ENCODE measurements at places on chromosomes 7 and 10.

DNA sequence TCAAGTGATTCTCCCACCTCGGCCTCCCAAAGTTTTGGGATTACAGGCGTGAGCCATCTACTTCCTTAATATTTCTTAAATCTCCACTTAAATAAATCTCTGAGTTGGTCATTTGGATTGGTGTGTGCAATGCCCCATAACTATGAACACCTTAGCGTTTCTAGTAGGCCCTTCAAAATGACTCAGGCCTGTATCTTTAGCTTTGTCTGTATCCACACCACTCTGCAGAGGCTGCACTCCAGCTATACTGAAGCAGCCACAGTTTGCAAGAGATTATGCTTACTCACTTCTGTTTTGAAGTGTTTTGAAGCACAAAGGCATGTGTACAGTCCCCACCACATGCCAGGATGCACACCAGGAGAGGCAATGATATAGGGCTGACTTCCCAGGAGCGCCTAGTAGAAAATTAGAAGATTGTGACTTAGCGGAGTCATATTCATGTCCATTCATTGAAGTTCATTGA, 2.4 kb upstream of the ST7 start:
- no peak for DNase-seq

GRCh38 chr10:3350617-3351258, 178.2 kb upstream of the PITRM1 start:
- no peak for DNase-seq

DNA sequence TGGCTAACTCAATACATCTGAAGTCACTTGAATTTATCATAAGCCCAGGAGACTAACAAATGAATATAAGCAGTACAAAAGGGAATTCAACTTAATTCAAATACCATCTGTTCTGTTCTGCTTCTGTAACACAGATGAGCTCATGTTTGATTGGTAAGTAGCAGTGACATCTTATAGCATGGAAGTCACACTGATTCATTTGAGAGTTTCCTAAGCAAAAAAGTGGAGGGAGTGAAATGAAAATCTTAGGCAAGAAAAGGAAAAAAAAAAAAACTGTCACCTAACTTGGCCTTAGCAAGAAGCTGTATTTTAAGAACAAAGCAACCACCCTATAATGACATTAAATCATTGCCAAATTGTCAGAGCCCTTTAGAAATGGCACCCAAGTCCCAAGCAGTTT, 49.5 kb downstream of the SMURF1 start:
- no peak for DNase-seq

- no peak for DNase-seq
Observed at GRCh38 chr10:109889867-109890266, 33.4 kb downstream of the XPNPEP1 start.

DNA sequence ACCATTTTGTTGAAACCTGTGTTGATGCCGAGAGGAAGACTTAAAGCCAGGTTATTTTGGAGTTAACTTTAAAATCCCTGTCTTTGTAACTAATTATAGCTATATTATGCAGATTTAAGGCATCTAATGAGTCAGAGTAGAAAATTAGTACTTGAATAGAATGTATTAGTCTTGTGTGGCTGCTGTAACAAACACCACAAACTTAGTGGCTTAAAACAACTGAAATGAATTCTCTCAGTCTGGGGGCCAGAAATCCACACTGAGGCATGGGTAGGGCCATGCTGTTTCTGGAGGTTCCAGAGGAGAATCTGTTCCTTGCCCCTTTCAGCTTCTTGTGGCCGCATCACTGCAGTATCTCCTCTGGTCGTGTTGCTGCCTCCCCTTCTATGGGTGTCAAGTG, 8.5 kb upstream of the KLF6 start:
- no peak for DNase-seq

DNA sequence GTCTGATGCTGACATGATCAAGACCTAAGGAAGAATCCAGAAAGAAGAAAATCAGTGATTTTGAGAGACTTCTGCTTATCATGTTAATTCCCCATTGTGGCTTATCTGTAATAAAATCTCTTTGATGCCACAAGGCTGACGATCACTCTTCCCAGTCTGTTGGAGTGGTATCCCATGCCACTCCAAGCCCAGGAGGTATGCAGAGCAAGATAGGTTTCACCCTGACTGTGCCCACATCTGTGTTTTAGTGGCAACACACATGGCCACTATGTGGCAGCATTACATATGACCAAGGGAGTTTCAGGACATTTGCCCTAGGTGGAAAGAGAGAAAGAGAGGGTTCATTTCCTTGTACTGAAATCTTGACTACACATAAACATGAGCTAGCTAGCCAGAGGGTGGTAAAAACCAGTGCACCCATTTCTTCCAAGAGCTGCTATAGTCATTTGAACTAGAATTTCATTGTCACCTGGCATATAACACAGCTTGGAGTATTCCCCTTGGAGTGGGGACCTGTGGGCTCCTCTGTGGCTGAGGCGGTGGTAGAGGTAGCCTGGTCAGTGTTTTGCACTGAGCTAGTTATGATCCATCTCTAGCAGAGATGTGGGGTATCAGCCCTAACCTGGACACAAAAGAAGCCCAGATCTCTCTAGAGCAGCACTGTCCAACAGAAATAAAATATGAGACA, 20.8 kb downstream of the LAMB4 start:
- DNase-seq = no peak

DNA sequence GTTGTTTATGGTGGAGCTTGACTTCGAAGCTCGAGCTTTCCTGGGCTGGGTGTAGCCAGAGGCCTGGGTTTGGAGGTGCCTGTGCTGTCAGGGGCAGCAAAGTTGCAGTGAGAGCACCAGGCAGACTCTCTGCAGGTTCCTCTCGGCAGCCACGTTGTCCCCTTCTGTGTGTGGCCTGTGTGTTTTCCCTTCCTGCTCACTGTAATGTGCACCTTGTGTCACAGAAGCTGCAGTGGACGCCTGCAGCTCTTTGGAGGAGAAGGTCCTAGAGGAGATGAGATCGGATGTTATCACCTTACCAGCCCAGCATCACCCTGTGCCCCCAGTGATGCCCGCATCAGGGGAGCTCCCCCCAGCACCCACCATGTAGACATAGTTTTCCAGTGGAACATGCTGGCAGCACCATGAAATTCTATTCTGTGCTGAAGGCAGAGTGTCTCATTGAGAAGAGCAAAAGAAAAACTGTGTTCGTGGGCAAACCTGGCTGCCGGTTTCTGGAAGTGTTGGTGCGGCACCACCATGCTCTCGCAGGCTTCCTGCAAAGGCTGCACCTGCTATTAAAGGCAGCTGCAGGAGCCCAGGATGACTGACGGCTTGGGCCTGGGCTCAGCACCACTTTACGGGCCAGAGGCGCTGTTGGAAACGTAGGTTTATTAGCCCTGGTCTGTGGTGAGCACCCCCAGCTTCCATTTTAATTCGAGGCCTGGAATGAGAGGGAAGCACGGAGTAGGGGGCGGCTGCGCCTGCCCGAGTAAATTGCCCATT, 609.8 kb upstream of the FOXK1 start:
- DNase-seq = no peak

GRCh38 chr10:125160856-125161706, 718 bp upstream of the CTBP2 start:
- no peak for DNase-seq

- DNase-seq = no peak
Observed at GRCh38 chr7:1193593-1194424, 33.8 kb upstream of the ZFAND2A start.

DNA sequence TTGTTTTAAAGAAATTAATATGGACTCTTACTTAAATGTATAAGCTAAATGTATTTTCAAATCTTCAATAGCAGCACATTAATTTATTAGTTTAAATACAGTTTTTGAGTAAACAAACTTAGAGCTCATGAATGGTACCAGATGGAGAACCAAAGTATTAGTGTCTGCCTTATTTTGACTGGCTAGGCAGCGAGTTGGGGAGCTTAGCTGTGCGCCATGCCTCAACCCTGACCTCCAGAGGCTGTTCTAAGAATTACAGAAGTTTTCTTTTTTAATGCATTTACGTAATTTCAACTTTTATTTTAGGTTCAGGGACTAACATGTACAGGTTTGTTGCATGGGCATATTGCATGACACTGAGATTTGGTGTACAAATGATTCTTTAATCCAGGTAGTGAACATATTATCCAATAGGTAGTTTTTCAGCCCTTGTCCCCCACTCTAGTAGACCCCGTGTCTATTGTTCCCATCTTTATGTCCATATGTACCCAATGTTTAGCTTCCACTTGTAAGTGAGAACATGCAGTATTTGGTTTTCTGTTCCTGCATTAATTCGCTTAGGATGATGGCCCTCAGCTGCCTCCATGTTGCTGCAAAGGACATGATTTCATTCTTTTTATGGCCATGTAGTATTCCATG, 166.8 kb downstream of the IQUB start:
- no peak for DNase-seq

DNA sequence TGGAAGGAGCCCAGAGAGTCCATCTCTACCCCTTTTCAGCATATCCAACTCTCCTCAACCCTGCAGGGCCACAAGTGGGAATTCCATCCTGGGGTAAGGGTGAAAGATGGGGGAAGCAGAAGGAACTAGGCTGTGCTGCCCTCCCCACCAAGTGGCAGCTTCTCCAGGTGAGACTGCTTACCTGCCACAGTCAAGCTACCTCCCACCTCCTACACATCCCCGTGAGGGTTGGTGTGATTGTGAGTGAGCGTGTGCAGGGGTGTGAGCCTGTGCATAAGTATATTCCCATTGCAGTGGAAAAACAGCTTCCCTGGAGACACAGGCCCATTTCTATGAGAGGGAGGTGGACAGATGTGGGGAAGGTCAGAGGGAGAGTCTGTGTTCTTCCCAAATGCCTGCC, 376.6 kb downstream of the PLXNA4 start:
- no peak for DNase-seq

- no peak for DNase-seq
Observed at GRCh38 chr7:17104419-17104818, 194.0 kb upstream of the AHR start.

- no peak for DNase-seq
Observed at GRCh38 chr10:28897617-28898464, 220.5 kb downstream of the BAMBI start.

DNA sequence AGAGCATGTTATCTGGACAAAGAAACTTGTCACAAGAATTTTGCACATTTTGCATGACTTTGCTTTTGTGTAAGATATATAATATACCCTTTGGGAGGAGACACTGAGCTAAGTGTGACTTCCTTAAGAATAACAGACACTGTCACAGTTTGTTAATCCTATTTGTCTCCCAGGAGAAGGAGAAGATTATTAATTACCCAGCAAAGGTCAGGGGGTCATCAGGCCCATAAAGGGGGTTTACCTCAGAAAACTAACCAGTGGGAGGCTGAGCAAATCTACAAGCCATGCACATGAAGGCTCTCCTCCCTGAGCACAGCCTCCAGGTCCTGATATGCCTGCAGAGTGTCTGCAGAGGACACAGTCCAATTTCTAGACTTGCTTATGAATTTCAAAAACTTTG, 10.1 kb upstream of the MET start:
- no peak for DNase-seq

Data from stimulated activated CD8-positive, alpha-beta memory T cell treated with anti-CD3 and anti-CD28 coated beads, Interleukin-7, amount 100 ng/mL, for 24 hours (primary cell).